A673 (cell line): ENCODE measurements at places on chromosomes 13 and 19. TPM values are rescaled to one million over a fixed set of nuclear protein-coding genes. Genes with fewer than 3 reads are reported as not detected.

ZNF90 gene
- total RNA-seq: 0.26 and 0.41 TPM in 2 replicates

FUT6 gene
- not detected in 2 replicates for total RNA-seq

NAPSA gene
- total RNA-seq: 0.47 and 0.63 TPM in 2 replicates

FFAR1 gene
- total RNA-seq: not detected in 2 replicates

SPC24 gene
- total RNA-seq: 97.6 and 107 TPM in 2 replicates

FAAP24 gene
- total RNA-seq: 10.0 and 11.1 TPM in 2 replicates

CACNA1A gene
- total RNA-seq: 2.9 and 3.2 TPM in 2 replicates

ADPRHL1 gene
- total RNA-seq: 3.9 and 4.4 TPM in 2 replicates

LGALS16 gene
- not detected in 2 replicates for total RNA-seq

SIGLEC14 gene
- not detected in 2 replicates for total RNA-seq

CCDC194 gene
- total RNA-seq: not detected in 2 replicates

HSH2D gene
- total RNA-seq: not detected in 2 replicates

SYNE4 gene
- total RNA-seq: 0.70 TPM in 1 of 2 replicates, not detected in the other

MEDAG gene
- total RNA-seq: not detected in 2 replicates

MATK gene
- total RNA-seq: 2.0 and 3.5 TPM in 2 replicates

- no peak for DNase-seq
Measured at GRCh38 chr19:33064458-33064791, 263 bp downstream of the RHPN2 start.

DNA sequence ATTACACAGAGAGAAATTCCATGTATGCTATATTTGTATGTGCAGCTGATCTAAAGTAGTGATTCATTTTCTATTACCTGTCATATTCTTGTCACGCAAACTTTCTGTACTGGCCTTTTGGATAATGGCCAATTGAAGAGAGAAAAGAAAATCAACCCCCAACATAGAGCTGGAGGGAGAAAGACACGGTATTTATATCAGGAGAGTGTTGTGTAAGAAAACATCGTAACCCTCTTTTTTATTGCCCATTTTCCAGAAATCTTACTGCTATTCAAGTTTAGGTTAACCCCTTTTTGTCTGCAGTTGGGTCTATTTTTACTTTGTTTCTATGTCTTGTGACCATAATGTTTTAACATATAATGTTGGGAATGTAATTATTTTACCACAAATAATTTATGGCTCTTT, 27.9 kb downstream of the DGKH start:
- no peak for DNase-seq

DNA sequence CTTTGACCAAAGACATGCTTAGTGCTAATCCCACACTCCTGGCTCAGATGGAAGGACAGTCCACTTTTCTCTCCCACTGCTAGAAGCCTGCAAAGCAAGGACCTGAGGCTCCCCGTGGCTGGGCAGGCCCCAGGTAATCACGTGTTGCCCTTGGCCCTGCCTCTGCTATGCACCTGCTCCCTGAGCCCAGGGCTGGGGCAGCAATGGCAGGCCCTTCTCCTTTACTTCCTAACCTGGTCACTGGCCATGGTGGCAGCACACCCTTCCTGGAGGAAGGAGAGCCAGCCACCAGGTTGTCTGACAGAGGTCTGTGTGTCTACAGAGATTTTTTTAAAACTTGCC, 27.9 kb upstream of the ZNF492 start:
- DNase-seq: no peak

DNA sequence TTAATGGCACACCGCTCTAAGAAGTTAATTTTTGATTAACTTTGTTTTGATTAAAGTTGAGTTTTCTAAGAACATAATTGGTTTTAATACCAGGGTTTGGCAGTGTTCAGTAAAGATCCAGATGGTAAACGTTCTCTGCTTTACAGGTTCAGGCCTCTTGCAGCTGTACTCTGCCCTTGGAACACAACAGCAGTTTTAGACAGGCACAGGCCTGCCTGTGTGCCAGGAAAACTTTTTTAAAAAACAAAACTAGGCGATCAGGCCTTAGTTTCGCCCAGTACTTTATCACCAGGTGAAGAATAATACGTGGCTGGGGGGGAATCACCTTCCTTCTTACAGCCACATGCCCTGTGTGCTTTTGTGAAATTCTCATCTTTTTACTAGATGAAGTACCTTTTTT, 38.0 kb upstream of the TEX29 start:
- no peak for DNase-seq

GRCh38 chr13:33441015-33441414, 155.5 kb upstream of the STARD13 start:
- peak; percentile 41 for DNase-seq

GRCh38 chr19:35975608-35976214, 19.3 kb upstream of the SDHAF1 start:
- DNase-seq: no peak

GRCh38 chr13:52599848-52600603, 42.2 kb upstream of the HNRNPA1L2 start:
- DNase-seq: peak; percentile 14

GRCh38 chr13:40168425-40169166, 497.8 kb downstream of the FOXO1 start:
- no peak for DNase-seq

DNA sequence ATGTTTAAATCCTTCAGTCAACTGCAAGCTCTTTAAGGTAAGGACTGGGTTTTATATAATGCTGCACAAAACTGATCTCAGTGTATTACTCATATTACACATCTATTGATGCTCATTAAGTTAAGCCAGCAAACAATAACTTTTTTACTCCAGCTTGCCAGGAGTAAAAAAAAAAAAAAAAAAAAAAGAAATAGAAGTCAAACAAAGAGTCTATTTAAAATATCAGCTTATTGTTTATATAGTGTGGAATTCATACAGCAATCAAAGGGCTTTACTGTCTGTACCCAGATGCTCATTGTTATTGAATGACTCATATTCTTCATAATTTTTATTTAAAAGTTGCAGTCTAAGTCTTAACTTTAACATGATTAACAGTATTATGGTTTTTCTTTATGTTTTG, 21.8 kb upstream of the KBTBD7 start:
- DNase-seq: no peak

DNA sequence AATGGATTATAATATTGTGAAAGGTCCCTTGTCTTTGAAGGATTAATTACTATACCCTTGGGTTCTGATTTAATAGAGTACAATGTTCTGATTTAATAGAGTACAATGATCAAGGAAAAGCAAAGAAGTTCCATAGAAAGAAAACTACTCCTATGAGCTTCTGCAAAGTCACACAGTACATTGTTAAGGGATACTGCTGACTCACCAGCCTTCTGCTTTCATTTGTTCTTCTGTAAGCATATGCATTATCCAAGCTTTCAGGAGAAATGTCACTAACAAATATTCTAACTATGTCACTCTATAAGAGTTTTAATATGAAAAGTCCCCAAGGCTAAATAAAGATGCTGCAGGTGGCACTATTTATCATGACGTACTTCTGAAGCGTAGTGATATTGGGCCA, 396.7 kb downstream of the RFC3 start:
- DNase-seq: no peak

- peak; percentile 97 for DNase-seq
Measured at GRCh38 chr19:46697204-46697960, 19.5 kb downstream of the PRKD2 start.

DNA sequence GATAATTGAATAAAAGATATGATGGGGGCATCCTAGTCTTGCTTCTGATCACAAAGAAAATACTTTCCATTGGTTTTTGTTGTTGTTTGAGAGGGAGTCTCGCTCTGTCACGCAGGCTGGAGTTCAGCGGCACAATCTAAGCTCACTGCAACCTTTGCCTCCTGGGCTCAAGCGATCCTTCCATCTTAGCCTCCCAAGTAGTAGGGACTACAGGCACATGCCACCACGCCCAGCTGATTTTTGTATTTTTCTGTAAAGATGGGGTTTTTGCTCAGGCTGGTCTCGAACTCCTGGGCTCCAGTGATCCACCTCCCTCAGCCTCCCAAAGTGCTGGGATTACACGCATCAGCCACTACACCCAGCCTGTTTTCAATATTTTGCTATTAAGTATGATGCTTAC, 17.1 kb upstream of the PSMC4 start:
- DNase-seq: no peak

DNA sequence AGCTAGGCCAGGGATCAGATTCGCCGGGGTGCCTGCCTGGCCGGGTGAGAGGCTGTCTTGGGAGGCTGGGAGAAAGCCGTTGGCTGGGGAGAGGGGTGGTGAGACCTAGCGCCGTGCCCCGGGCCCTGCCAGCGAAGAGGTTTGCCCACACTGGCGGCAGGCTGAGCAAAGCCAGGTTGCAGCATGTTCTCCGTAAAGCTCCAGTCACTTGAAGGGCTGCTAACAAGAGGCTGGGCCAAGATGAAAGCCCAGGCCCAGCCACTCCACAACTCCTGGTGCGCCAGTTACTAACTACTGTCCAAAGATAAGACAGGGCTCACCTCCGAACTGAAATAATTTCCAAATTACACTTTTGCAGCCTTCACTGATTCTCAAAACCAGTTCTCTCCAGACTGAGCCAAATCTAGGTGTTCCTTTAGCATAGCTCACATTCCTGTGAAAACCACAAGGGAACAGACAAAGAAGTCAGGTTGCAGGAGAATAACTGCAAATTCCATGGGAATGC, 16.3 kb downstream of the ELAVL1 start:
- DNase-seq: no peak

GRCh38 chr19:38710928-38711725, 33.1 kb downstream of the CAPN12 start:
- no peak for DNase-seq

DNA sequence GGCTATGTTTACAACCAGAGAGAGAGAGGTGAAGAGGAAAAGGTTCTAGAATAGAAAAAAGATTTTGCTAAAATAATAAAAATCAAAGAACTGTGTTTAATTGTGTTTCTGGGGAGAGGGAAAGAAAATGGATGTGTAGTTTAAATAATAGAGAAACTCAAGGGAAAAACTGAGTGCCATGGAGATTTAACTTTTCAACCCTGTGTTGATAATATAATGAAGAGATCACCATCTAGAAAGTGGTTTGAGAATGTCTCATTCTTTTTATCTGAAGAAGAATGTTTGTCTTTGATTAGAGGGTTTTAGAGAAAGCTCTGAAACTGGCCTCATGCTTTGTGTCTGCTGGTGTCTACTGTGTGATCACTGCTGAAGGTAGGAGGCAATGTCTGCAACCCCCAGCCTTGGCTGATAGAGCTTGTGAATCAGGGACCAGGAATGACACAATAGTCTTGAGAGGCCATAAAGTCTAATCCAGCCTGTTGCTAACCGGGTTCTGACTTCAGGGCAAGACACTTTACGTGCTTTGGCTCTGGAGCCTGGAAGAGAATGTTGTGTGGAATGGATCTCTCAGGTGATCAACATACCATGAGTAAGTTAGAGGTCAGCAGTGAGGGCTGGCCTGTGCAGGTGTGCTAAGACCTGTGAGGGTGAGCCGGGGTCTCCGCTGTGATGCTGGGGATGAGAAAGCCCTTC, 5.4 kb downstream of the COL4A2 start:
- DNase-seq: no peak

GRCh38 chr19:1471515-1472160, 7.4 kb downstream of the C19orf25 start:
- peak; percentile 56 for DNase-seq

- DNase-seq: no peak
Measured at GRCh38 chr19:460877-461720, at the start of gene SHC2. SHC2 (minus strand) TSS chr19:461033; CDS start chr19:460996, 37 bp downstream.

DNA sequence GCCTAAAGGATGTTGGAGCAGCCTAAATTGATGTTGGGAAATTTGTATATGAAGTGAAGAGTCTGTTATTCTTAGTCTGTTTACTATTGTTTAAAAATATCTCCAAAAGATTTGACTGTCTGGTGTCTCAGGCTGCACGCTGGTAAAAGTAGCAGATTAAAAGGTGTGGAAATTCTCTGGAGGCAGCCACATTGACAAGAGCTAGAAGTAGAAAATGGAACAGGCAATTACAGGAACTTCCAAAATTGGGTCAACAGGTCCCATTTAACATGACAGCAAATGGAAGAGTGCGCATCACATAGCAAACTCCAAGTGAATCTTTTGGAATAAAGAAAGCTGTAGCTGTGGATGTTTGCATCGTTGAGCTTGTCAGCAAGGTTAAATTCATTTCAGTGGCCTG, 138.3 kb downstream of the MTUS2 start:
- DNase-seq: no peak

- no peak for DNase-seq
Measured at GRCh38 chr19:36030264-36031148, 2.2 kb downstream of the CLIP3 start.

DNA sequence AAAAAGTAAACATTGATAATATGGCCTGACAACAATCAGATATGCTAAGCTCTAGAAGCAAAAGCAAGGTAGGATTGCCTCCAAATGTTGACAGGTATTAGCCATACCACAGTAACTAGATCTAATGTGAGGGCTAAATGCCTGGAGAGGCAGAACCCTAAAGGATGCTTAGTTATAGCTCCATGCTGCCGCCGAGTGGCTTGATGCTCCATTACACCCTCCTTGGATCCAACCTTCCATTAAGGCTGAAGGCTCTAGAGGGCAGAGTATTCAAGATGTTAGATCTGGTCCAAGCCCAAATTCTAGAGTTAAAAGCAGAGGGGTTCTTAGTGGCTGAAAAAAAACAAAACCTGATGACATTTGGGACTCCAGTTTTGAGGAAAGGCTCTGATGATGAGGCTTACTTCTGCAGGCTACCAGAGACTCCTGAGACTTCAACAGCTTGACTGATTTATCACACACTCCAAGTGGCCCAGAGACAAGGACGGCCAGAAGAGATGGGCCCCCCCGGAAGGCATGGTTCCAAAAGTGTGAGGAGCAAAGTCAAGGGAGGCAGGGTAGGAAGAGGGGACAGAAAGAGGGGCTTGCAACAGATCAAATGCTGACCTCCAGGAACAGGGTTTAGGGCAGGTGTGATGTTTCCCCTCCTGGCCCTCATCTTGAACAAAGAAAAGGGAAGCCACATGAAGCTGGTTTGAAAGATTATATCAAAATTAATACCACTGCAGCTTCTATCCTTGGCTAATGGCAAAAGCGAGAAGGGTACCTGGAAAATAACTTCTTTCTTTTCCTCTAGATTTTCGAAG, 21.9 kb upstream of the CPB2 start:
- peak; percentile 96 for DNase-seq

DNA sequence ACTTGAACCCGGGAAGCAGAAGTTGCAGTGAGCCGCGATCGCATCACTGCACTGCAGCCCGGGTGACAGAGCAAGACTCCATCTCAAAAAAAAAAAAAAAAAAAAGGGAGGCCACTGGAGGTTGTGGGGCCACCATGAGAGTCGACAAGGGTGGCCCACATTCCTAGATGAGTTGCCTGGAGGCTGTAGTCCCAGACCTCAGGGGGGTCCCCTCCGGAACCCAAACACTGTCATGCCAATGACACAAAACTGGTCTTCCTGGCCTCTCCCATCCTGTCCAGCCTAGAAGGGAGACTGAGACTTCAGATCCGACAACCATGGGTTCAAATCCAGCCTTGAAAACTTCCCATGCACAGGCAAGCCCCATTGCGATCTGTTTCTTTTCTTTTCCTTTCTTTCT, 14.7 kb downstream of the SPC24 start:
- no peak for DNase-seq
